Heart right ventricle (tissue), 16 donors: ENCODE measurements at places on chromosomes 3 and 15.

DNA sequence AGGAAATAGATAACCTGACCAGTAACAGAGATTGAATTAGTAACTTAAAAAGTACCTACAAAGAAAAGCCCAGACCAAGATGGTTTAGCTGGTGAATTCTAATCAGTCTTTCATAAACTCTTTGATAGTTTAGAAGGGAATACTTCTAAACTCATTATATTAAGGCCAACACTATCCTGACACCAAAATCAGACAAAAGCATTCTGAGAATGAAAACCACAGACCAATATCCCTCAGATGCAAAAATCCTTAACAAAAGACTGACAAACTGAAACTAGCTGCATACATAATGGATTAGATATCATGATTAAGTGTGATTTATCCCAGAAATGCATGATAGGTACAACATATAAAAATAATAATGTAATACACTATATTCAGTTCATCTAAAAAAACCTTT lies 115.6 kb downstream of the RFX7 start:
- DNase-seq, result no peak

- DNase-seq, result peak; percentile 78
Observed at GRCh38 chr3:58630076-58630709, 36.4 kb downstream of the FAM3D start.

DNA sequence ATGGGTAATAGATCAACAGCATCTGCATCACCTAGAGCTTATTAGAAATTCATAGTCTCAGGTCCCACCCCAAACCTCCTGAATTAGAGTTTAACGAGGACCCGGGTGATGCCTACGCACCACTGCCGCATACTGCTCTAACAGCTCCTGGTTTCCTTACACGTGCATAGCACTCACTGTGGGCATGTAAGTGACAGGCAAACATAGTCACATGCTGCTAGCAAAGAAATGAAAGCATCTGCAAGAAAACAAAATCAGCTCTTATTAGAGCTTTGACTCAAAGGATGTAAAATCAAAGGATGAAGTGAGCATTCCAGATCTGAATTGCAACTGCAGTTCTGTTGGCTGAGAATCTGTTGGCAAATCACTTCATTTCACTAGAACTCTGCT lies 19.1 kb upstream of the RIOX2 start:
- no peak for DNase-seq

- no peak for DNase-seq
Observed at GRCh38 chr15:23411841-23412240, 35.2 kb downstream of the GOLGA6L2 start.

- no peak for DNase-seq
Observed at GRCh38 chr15:78154955-78155354, 5.8 kb downstream of the IDH3A start.

- no peak for DNase-seq
Observed at GRCh38 chr3:45889337-45889736, 3.0 kb downstream of the CCR9 start.

DNA sequence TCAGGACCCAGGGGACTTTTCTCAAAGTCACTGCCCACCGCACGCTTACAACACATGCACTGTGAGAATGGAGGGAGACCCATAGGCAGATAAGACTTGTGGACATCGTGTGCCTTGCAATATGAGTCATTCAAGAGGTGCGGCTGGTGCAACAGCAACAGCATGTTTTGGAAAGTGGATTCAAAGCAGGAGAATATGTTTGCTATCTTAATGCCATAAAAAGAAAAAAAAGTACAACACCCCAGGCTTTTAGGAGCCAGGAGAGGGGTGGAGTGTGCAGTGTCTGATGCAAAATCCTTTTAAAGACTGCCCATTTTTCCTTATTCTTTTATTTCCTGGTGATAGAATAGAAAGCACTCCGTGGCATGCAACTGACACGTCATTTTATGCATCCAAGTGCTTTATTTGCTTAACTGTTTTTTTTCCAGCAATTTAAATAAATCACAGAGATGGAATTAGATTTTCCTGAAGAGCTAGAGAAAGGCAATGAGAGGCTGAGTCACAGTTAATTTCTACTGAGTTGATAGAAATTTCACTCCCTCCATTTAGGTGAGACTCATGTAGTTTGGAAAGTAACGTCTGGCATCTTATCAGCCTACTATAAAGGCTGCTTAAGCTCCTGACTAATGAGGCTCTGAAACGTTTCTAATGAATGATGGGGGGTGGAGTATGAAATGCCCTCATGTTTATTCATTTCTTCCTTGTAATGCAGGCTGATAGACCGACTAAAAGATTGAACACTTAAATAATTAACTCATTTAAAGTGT lies 96.4 kb downstream of the NSUN3 start:
- no peak for DNase-seq

DNA sequence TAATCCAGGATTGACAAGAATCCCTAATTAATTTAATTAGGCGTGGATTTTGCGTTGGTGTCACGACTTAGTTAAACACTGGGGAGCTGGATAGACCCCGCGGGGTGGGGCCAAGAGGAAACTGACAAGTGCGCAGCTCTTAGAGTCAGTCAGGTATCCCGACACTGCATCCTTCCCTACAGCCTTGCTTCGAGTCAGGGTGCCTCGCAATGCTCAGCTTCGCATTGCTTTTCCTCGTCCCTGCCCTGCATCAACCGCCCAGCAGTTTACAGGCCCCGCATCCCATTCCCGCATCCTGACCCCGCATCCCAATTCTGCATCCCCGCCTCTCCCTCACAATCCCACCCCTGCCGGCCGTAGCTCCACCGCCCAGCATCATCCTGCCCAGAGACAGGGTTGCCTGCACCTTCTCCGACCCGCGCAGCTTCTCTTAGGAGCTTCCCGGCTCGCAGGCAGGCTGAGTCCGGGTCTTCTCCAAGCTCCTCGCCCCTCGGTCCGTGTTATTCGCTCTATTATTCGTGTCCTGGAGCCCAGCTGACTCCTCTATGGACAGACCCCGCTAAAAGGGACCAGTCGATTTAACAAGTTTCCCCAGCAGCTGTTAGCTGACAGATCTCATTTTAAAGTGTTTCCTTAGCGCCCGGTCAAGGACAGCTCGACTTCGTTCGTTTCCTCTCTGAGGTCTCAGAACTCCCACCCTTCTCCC lies 699 bp upstream of the SHOX2 start:
- DNase-seq, result no peak

DNA sequence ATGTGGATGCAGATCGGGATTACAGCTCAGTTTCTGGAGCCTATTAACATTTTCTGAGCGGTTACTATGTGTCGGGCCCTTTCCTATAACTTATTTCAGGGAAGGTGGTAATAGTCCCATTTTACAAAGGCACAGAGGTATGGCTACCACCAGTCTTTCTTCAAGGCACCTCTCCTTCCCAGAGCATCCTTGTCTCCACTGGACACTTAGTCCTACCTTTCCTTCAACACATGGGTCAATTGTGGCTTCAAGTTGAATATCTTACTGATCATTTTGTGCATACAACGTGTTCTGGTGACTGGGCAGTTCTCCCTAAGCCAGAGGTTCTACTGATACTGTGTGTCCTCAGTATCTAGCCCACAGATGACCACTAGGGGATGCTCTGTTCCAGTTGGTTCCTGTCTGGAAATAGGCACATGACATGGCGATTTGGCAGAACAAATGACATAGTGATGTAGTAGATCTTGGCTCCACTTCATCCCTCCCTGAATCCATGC lies 60.7 kb upstream of the CMTM8 start:
- DNase-seq, result no peak

DNA sequence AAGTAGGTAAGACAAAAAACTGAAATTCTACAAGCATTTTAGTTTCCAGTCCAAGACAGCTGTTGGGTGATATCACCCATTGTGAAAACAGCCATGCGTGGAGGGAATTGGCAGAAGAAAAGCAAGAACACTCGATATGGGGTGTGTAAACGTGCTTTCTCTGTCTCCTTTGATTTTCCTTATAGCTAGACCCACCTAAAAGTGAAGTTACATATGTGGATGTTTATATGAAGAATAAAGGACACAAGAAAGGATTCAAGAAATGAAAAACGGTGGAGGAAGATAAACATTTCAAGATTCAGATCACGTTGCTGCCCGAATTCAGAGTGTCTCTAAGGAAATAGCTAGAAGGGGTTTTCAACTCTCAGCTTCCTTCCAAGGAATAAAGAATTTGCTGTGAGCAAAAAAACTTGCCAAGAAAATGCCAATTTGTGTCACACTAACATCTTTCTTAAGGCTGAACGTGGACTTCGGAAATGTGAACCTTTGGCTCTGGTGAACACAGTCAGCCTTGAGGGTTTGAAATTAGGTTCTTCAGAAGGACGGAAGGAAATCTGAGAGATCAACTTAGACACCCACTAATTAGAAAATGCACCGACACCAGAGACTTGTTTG lies 269.0 kb upstream of the ADAMTS9 start:
- no peak for DNase-seq

- no peak for DNase-seq
Observed at GRCh38 chr3:197775317-197775716, 15.7 kb upstream of the LRCH3 start.
